ENCODE measurements at places on chromosomes 7 and 10.
A peak's percentile ranks its signal among the peaks of the same experiment; 100 is the strongest.

DNA sequence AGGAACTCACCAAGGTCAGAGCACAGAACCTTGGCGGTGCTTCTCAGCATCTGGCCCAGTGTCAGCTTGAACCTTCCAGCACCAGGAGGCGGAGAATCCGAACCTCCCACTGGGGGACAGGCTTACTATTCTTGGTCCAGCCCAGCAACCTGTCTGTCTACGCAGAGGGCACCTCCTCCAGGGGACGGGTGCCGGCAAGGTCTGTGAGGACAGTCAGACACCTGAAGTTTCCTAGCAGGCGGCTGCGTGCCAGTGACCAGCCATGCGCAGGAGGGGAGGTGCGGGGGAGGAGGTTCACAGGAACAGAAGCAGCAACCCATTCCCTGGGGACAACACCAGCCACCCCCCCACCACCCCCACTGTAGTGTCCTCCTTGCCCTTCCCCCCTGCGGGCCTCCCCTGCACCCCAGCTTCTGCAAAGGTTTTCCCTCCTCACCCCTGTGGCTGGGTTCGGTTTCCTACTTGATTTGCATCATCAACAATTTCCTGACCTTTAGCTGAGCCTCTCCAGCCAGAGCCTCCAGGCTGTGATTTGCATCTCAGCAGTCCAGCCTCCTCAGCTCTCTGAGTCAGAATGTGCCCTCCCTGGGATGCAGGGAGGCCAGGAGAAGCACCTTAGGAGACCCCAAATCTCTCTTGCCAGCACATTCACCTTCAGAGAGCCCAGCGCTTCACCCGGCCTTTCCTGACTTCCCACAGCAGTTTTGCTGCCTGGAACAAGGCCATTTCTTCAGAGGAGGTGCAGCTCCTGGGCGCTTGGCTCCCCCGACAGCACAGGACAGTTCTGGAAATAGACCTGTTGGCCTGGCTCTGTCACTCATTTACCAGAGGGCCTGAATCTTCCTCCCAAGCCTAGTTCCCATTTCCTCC lies 107.5 kb upstream of the NPS start:
- DNase-seq = no peak

DNA sequence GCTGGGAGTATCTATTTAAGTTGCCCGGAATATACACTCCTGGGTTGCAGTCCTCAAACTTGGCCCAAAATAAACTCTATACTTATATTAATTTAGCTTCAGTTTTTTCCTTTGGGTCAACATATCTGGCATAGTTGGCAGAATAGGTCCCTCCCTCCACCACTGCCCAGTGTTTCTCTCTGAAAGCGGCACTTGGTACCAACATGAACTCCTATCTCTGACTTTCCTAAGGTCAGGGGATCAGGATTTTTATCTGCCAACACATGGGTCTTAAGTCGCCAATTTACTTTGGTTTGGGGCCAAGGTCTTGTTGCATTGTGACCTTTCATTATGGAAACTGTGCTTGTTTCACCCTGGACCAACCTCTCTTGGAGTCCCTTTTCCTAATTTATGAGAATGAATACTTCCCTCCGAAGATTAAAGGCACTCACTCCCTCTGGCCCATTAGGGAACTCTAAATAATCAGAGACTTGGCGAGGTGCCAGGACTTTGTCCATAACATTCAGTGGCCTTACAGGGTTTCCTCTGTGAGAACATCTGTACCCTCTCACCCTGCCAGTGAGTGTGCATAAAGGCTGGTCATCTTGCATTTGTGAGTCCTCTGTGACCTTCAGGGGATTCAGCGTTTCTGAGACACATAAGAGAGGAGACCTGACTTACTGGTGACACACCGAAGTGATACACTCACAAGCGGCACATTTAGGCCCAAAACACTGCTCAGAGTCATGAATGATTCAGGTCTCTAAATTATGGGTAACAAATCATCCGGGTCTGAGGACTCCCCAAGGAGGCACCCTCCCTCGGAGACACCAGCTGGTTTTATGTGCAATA lies 19.7 kb upstream of the FKBP9 start:
- DNase-seq = peak; percentile 25

DNA sequence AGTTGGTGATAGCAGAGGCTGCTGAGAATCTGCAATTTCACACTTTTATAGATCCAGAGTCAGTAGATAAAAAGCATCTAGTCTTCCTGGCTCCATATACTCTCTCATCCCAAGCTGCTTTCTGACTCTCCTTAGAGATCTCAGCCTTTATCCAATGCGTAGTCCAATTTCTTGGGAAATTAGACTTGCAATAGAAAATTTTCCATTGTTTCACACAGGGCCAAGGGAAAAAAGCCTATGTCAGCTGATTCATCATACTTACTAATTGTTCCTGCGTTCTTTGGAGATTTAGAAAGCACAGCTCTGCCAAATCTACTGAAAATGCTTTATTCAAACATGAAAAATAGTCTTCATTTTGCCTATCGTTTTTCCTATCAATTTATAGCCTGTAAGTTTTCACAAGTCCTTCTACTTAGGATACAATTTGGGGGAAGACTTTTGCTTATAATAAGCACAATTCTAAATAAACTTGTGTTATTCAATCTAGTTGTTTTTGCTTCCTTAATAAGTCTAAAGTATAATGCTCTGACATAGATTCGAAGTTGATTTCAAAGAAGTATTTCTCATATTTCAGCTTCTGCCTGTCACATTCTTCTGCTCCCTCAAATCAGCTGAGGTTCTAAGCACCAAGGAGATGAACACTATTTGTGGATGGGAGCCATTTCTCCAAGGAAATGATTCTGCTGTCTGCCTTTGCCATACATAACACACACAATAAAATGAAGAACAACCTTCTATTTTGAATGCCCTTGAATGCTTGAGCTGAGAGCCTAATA lies 165.4 kb downstream of the ADAM12 start:
- peak; percentile 37 for DNase-seq

DNA sequence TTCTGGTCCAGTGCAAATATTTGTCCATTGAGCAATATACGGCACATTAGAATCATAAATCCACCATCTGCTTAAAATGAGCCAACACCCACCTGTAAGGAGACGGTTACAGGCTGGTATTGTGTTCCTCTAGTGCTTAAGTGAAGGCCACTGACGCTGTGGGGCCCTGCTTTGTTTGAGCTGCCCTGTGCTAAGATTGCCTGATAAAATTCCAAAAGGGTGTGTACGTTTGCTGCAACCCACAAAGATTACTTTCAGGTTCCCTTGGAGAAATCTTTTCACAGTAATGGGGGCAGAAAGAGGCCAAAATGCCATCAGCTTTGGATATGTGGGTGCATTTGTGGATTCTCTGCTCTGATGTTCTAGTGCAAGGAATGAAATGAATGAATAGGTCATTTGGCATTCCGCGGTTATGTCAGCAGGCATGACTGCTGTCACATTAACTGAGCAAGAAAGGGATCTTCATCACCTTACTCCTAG lies 34.4 kb downstream of the AGR3 start:
- DNase-seq = peak; percentile 98

- DNase-seq = no peak
These were observed 132.5 kb downstream of the LSM5 start for GRCh38 chr7:32357535-32358277.

DNA sequence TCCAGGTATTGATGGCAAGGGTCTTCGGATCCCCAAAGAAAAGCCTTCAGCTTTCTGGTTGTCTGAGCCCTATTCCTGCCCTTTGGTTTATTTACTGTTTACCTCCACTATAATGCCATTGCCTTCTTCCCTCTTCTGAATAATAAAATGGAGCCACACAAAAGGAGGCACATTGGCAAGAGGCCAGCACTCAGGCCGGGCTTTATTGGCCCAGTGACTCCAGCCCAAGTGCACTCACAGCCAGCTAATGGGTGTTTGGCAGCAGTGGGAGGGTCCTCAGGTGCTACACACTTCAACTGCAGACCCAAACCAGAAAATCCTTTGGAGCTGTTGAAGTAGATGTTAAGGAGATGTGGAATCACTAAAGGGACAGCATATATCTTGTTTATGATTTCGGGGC lies 336.0 kb downstream of the PLXNA4 start:
- no peak for DNase-seq

DNA sequence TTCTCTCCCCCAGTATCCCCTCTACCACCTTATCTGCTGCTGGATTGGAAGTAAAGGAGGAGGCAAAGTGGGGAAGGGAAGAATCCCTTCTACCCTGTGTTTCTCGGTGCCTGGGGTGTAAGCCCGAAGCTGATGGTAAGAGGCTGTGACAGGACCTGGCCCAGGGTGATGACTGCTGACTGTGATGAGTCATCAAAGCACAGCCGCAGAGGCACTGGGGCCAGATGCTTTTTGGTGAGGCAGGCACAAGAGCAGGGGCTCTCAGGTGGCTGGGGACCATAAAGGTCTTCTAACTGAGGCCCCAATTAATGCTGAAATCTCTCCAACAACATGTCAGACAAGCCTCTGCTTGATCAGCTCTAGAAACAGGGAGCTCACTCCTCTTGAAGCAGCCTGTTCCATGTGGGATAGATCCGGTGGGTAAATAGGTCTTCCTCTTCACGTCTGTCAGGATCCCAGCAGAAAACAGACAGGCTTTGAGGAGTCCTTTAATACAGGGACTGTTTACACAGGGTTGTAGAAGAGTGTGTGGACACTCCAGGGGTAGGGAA lies 86.1 kb upstream of the PCBD1 start:
- peak; percentile 26 for DNase-seq

GRCh38 chr10:72875250-72876055 lies 18.1 kb upstream of the OIT3 start:
- DNase-seq = peak; percentile 37

DNA sequence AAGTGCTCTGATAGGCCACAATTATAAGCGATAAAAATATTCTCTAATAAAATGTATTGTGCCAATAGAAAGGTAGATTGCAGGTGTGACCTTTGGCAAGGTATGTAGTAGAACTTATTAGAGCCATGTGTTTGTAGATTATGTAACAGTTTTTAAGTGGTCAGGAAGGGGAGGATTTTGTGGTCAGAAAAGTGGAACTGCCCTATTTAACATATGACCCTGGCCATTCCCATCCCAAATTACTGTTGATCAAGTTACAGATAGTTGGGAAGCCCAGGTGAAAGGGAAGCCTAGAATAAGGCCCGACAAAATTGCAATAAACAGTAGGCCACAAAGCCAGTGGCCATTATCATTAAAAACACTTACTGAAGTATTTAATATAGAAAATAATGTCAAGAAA lies 89.2 kb downstream of the SPAG6 start:
- no peak for DNase-seq

- DNase-seq = no peak
These were observed 28.3 kb downstream of the WDR86 start for GRCh38 chr7:151381348-151382078.

DNA sequence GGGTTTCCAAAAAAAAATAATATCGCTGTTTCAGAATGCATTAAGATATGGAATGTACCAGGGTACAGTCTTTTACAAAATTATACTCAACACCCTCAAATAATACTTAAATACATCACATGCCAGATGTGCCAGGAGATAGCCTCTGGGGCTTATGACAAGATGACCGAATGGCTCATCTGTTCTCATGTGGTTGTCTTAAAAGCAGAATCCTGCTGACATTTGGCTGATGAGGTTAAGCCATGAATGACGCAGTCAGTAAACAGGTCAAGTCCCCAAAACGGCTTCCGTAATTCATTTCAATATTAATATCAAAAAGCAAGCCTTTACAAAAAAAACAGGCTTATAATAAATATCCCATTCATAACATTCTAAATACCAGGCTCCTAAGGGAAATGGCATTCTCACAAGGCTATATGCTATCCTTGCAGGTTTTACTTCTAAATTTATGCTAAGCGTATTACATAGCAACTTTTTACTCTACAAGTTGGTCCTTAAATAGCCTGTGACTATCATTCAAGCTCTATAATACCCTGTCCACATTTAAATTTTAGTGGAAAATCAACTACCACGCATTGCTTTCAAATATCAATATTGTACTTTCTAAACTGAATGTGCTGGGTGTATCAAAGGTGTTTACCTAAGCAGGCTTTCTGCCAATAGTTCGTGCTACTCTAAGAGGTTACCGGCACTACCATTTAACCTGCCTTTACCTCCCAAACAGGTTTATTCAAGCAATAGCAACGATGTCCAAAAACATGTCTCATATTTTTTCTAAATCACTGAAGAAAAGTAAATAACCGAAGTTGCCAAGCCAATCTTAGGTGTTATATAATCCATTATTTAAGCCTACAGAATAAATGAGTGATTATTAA lies 15.6 kb downstream of the SMURF1 start:
- DNase-seq = no peak

DNA sequence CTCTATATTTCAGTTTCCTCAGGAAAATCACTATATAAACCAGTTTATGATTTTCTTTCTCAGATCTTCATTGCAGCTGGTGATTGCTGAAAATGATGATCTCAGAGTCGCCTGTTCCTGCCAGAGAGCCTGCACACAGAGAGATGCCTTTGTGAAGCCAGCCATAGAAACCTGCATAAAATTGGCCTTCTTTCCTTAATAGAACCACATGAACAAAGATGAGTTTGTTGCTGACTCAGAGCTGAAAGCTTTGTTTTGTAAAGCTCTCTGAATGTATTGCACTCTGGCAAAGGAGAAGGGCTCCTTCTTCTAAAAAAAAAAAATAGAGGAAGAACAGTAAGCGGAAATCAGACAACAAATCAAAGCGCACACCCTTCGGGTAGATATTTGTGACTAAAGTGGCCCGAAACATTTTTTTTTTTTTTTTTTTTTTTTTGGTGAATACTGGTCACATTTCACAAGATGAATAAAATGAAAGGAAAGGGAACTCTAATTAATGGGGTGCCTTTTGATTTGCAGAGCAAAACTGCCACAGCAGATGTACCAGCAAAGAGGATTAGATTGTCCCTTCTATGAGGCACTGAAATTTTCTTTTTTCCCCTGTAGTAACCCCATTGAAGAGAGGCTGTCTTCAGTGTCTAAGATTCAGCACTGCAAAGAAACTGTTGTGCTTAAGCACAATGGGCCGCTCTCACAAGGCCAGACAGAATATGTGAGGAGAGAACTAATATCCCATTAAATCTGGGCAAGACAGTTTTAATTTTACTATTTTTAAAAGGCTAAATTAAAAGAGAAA lies 75.1 kb upstream of the PTPRZ1 start:
- no peak for DNase-seq

GRCh38 chr10:122648599-122649428 lies 50.8 kb downstream of the C10orf120 start:
- DNase-seq = peak; percentile 0

GRCh38 chr7:47635091-47636080 lies 53.5 kb upstream of the TNS3 start:
- no peak for DNase-seq

GRCh38 chr10:188546-188945 lies 53.3 kb downstream of the ZMYND11 start:
- peak; percentile 15 for DNase-seq

DNA sequence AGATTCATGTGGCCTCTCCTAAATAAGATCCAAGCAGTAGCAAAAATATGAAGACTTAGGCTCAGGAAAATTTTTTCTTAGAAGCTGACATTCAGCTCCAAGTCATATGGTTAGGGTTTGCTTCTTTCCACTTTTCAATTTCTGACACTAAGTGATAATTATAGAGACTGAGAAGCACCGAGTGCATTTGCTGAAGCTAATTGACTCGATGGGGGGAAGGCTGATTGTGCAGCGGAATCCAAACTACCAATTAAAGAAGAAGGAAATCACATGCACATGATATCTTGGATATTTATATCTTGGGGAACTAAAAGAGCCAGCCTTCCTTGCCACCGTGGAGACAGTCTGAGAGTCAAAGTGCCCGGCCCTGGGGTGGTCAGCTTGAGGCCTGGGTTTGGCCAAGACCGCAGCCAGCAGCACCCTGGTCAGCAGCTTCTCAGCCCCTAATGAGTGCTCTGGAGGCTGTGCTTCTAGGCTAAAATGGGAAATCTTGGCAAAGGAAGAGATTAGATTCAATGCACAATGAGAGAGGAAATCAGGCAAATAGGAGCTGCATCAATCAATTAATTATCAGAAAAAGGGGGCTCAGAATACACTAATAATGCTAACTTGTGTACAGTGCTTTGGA lies 589.3 kb downstream of the NRG3 start:
- DNase-seq = no peak
